AG10803 (cell line): ENCODE measurements at places on chromosomes 4 and X.

- peak; percentile 37 for DNase-seq
These were observed 9.9 kb downstream of the TNIP2 start for GRCh38 chr4:2745981-2746806.

DNA sequence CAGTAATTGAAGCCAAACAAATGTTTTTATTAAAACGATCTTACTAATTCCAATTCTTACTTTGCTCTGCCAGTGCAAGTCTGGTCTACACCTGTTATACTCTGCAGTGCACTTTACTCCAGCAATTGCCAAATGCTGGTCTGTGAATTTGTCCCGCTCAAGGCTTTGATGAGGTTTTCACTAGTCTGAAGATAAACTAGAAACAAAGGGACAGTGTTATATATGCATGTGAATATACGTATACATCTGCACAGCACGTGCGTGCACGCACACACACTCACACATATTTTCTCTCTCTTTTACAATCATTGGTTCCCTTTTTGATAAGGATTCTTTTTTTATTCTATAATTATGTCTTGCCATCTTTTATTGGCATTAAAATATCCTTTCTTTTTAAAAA lies 88.5 kb upstream of the LCORL start:
- no peak for DNase-seq

- no peak for DNase-seq
These were observed 116.1 kb upstream of the ARHGAP24 start for GRCh38 chr4:85358831-85359230.

DNA sequence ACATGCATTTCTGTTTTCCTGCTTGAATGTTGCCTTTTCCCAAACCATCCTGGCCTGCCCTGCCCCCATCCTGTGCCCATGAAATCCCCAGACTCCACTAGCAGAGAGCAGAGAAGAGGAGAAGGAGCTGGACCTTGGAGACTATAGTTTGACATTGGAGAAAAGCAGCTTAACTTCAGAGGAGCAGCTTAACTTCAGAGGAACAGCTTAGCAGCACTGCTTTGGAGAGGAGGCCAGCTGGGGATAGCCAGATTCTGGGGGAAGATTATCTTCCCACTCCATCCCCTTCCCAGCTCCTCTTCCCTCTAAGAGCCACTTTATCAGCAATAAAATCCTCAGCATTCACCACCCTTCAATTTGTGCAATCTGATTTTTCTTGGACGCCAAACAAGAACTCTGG lies 443.0 kb downstream of the PCDH10 start:
- DNase-seq = no peak

- DNase-seq = no peak
These were observed 70.3 kb downstream of the SHOX start for GRCh38 chrX:700936-701335.
